ENCODE measurements at places on chromosomes 1 and 21.

DNA sequence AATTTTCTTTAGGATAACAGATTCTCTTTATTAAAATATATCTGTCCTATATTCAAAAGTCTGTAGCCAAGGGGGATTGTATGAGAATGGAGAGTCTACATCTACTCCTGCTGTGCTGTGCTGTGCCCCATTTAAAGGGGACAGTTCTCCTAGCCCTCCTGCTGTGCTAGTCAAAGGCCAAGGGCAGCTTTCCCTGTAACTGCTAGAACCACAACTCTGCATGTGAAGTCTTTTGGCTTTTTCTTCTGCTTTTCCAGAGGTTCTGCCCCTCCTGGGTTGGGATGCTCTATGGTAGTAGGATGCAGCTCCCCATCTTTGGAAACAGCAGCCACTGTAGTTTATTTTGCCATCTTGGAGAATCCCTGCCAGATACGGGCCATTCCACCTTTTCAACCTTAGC, 197.5 kb upstream of the JUN start:
- DNase-seq = no peak

GRCh38 chr1:115906627-115907026, 65.7 kb upstream of the NHLH2 start:
- no peak for DNase-seq

DNA sequence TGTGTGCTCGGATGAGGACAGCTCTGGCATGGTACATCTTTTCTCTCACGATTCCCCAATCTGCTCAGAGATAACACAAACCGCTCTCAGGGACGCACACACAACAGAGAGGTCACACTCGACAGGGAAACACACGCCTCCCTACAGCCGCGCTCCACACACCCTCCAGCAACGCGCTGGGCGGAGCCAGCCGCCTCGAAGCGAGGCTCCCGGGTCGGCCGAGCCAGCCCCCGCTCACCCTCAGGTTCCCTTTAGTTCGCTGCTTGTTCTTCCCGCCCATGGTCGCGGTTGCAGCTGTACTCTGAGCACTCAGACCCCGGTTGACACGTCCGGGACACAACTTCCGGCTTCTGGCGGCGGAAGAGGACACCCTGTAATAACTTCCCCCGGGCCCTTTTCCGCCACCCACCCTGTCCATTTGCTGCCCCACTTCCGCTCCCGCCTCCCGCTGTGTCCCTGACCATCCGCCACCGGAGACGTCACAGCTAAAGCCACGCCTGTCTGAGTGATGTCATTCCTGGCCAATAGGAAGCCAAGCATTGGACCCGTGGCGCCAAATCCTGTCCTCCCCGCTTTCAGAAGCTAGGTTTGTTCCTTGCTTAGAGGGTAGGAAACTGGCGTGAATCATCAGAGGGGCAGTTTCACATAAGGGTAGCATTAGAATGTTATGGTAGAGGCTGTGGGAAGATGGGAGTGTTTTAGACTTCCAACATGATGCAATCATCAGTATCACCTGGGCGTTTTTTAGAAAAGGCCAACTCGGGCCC, at the start of gene LTN1:
Gene LTN1, minus strand, starts transcription at position 352 of the 767 bp plus-strand sequence. Its CDS starts 72 bp downstream, at position 280.
- peak; percentile 99 for DNase-seq

- no peak for DNase-seq
Observed at GRCh38 chr1:14613926-14614325, 15.4 kb downstream of the KAZN start.
